Transverse colon (tissue), 4 donors: ENCODE measurements at places on chromosomes 6 and 20.
A peak's percentile ranks its signal among the peaks of the same experiment; 100 is the strongest.

DNA sequence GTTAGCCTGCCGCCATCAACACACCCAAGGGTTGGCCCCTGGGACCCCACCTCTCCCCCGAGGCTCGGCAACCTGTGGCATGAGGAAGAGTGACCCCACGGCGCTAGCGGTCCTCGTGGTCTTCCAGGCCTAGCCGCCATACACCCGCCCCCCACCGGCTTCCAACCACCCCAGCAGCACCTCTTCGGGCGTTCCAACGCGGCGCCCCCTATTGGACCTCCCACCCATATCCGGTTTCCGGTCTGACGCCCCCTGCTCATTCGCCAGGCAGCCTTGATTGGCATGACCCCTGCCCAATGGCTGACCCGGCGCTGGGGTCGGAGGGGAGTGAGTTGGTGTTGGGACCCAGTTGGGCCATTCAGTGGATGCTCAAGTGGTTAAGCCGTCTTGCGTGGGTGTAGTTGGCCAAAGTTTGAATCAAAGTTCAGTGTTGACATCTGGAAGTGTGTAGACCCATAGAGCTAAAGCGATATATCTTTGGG is at the start of gene GNAS-AS1:
Gene GNAS-AS1 (minus strand): TSS at position 210 of the 482 bp plus-strand sequence.
- DNase-seq: peak; percentile 81

- no peak for DNase-seq
Measured at GRCh38 chr6:35216412-35216732, 2.6 kb downstream of the SCUBE3 start.

DNA sequence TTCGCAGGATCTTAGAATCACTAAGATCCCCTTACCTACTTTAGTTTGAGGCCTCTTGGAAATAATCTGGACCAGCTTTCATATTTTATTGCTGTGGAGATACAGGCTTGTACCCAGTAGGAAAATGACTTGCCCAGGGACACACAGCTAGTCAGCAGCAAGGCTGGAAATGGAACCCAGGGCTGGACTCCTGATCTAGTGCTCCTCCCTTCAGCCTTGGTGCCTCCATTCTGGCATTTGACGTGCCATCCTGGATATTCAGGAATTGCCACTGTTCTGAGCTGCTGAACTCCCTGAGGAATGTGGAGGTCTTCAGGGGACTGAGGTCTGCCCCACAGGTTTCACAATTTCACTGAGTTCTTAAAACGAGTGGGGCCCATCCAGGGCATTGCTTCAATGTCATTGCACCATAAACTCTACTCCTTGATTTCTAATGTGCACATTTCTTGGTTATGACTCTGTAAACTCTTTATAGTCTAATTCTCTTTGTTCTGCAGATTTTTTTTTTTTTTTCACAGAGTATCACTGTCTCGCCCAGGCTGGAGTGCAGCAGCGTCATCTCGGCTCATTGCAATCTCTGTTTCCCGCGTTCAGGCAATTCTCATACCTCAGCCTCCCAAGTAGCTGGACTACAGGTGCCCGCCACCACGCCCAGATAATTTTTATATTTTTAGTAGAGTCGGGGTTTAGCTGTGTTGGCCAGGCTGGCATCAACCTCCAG is 26.7 kb upstream of the CDKN1A start:
- no peak for DNase-seq

DNA sequence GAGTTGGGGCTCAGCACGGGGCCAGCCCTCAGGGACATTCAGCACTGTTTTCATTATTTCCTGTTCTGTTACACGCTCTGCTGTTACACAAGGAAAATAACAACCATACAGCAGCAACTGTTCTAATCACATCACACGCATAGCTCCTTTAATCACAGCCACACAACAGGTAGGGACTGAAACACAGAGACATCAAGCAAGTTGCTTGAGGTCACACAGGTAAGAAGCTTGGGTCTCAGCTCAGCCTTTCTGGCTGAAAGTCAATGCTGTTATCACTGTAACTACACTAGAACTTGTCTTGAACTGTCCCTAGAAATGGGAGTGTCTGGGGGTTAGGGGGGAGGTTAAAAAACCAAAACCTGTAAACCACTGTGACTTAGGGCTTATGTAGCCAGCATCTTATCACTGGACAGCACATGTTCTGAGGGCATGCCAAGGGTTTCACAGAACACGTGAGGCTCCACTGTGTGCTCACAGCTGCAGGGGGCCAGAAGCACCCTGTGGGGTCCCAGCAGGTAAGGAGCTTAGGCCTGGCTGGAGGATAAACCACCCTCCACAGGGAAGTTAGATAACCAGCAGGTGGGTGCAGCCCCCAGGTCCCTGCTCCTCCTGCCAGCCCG is 146.0 kb downstream of the EYA2 start:
- DNase-seq: no peak

DNA sequence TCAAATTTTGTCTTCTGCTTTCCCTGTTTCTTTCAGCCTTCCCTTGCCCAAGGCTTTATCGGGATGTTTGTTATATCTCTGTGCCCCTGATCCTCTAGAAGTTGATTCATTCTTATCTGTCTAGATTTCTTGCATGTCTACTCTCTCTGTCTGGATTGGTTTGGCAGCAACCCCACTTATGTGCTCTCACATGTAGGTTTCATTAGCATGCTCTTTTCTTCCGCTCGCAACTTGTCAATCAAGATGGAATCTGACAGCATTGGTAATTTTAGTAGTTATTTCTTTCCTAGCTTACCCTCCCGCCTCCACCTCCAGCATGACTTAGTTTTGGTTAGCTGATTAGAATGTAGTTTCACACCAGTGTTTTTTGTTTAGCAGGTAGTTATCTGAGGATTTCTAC is 39.3 kb downstream of the LRRC1 start:
- no peak for DNase-seq

- DNase-seq: no peak
Measured at GRCh38 chr6:15854826-15855710, 192.2 kb upstream of the DTNBP1 start.

- DNase-seq: no peak
Measured at GRCh38 chr20:9276966-9277468, 208.1 kb downstream of the PLCB4 start.

DNA sequence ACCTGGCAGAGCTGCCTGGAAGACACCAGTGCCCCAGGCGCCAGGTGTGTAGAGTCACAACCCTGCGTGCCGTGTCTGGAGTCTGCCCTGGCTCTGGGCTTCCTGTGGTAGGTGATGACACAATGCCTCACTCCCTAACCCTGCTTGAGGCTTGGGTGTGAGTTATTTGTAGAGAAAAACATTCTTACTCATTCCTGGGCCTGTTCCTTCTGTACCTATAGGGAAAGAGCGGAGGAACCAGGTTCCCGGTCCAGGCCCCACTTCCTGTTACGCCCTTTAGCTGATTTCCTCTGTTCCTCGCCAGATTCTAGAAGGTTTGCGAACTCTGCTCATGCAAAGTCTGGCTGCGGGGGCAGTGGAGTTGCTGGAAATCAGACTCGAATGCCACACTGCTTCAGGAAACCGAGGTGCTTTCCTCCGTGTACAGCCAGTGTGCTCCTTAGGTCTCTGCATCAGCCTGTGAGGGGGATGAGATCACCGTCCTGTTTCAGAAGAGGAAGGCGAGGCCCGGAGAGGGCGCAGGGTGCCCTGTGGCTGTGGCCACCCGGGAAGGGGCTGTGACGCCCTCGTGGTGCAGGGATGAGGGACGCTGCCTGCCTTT is 67.1 kb upstream of the DUSP22 start:
- no peak for DNase-seq

DNA sequence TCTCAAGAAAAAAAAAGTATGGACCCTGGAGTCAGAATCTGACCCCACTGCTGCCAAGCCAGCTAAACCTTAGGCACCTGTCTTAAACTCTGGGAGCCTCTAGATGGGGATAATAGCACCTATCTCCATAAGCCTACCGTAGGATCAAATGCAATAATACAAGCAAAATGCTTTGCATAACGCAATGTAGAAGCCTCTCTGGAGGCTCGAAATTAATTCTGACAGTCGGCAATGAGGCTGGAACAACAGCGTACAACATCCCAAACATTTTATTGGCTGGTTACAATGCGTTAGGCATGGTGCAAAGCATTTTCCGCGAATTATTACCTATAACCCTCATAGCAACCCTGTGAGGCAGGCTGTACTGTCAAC is 521 bp downstream of the CDK5RAP1 start:
- DNase-seq: no peak

GRCh38 chr20:1381753-1382591 is 10.9 kb downstream of the FKBP1A start:
- DNase-seq: no peak

GRCh38 chr6:41375598-41376151 is 40.3 kb downstream of the NCR2 start:
- DNase-seq: no peak

DNA sequence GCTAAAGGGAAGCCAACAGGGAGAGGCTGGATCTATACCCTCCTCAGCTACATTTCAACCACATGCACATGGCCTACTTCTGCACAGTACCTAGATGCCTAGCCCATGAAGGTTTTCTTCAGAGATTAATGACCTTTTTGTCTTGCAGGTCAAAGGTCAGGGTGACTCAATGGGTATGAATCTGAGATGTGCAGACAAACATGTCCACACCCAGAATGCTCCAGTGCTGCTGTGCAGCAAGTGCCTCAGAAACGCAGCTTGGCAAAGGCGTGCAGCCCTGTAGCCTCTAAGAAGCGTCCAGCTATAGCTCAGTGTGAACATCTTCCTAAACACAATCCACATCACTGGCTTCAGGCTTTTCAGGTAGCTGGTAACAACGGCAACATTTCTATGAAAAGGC is 24.4 kb downstream of the MAP1LC3A start:
- no peak for DNase-seq

GRCh38 chr6:102553214-102553613 is 1159.7 kb downstream of the GRIK2 start:
- no peak for DNase-seq

DNA sequence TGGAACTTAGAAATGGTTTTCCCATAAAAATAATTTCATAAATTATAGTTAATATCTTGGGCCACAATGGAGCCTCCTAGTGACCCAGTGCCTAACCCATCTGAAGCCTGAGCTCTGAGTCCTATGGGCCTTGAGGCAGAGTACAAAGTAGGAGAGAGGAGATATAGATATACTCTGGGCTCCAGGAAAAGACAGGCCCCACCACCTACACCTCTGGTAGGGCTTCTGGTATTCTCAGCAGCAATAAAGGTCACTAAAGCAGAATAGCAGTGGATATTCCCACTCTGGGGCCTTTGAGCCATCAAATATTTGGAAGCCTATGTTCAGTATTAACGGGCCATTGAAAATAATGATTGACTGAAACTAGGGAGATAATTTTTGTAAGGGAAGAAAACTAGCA is 24.1 kb downstream of the CYP39A1 start:
- no peak for DNase-seq

DNA sequence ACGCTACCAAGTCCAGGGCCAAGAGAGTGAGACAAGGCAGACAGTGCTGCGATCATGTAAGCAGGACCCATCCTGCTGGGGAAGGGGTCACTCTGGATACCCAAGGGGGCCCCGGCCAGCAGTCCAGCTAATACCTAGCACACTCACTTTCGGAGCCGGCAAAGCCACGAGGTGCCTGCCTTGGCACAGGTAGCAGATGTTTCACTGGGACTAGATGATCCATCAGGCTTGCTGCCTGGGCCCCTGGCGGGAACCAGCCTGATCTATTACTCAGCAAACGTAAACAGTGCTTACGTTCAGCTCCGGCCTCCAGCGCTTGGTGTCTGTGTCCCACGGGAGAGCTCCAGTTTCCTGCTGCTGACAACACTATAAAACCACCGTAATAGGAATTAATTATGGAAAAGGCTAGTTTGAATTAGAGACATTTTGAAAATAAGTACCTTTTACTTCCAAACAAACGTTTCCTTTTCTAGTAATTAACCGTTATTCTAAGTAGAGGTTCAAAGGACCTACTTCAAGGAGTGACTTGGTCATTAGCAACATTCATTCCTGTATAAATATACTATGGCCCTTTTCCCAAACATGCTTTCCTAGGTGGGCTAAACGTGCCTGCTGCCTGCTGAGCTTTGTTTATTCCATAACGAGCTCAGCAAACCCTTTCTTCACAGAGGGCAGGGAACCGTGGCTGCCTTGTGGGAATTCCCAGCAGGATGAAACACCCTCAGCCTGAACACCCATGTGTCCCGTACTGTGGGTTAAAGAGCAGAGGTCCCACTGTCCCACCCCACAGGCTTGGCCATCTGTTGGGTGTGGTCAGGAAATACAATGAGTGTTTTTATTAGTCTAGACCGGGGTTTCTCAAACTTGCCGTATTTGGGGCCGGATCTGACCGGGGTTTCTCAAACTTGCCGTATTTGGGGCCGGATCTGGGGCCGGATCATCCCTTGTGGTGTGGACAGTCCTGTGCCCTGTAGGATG is 18.4 kb downstream of the SLC22A23 start:
- DNase-seq: peak; percentile 25

DNA sequence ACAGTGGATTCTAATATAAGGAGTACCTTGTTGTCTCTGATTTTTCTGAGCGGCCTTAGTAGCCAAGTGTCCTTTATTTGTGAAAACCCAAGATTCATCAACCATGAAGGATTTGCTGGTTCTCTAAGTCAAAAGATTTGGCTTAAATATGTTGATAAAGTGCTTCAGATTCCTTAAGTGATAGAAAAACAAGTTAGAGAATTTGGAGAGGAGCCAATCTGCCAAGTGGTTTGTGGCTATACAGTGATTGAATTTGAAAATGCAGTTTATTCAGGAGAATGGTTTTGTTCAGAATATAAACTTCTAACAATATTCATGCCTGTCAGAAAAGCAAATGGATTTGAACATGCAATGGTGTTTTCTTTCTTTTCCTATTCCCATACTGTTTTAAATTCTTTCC is 54.8 kb downstream of the CAP2 start:
- no peak for DNase-seq

GRCh38 chr20:24703284-24703610 is 233.8 kb downstream of the SYNDIG1 start:
- DNase-seq: no peak

GRCh38 chr20:19313342-19314069 is 101.1 kb downstream of the SLC24A3 start:
- no peak for DNase-seq

DNA sequence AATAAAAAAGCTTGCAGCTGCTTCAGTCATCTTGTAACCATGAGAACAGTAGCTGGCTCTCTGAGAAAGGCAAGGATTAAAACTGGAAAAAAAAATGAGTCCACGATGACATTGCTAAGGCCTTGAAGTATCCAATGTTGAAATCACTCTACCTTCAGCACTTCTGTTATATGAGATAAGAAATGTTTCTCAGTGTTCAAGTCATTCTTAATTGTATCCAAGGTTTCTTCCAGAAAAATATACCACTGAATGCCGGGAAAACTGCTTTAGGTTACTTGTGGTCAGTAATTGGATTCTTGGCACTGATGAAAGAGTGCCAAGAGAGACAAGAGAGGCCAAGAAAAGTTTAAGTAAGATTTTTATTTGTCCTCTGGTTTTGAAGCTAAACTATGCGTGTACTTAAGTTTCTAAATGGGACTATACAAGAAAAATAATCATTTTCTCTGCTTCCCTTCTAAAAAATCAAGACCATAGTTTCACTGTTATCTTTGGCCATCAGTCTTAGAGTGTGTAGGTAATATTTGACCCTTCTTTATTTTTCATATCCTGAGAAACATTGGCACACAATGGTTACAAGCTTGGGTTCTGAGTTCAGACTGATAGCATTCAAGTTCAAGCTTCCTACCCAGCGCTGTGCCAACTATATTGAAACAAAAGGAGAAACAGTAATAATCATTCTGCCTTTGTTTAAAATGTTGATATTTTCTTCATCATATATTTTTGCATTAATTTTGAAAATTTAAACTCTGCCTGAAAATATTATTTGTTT is 84.6 kb downstream of the TRDN start:
- no peak for DNase-seq
